Fibroblast of skin of abdomen (primary cell): ENCODE measurements at places on chromosomes 12 and 14.

GRCh38 chr12:4809013-4809448 lies 88.8 kb downstream of the GALNT8 start:
- peak; percentile 17 for DNase-seq

- DNase-seq, result no peak
These were observed 79.4 kb downstream of the DACT1 start for GRCh38 chr14:58717211-58717610.

DNA sequence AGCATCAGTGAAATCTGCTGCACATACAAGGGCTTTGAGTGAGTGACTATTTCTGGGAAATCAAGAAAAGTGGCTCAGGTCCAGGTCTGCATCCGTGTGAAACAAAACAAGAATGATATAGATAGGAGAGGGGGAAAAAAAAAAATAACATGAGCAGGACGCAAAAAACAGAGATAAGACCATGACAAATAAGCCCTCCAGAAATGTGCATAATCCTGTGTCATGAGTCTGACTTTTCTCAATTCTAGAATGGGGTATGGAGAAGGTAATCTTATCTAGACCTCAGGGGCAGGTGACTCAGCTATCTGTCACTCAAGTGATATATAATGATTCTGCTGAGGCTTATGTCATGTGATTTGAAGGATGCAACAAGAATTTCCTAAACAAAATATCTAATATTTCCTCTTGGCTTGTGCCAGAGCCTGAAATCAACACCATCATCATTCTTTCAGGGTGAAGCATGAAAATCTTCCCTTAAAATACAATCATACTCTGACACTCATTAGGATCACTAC lies 250.0 kb downstream of the PHLDA1 start:
- DNase-seq, result peak; percentile 45

- no peak for DNase-seq
These were observed 6.5 kb downstream of the CAPS2 start for GRCh38 chr12:75323663-75324062.

DNA sequence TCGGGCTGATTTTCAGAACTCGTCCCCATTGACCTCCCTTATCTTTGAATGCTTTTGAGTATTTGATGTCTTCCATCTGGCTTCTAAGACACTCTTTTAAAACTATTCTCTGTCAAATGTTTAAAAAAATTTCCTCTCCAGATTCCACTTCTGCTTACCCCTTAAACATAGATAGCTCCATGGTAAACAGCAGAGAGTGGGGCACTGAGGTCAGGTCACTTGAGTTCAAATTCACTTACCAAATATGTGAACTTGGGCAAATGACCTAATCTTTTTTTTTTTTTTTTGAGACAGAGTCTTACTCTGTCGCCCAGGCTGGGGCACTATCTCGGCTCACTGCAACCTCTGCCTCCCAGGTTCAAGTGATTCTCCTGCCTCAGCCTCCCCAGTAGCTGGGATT lies 126.8 kb upstream of the CPSF6 start:
- DNase-seq, result no peak

DNA sequence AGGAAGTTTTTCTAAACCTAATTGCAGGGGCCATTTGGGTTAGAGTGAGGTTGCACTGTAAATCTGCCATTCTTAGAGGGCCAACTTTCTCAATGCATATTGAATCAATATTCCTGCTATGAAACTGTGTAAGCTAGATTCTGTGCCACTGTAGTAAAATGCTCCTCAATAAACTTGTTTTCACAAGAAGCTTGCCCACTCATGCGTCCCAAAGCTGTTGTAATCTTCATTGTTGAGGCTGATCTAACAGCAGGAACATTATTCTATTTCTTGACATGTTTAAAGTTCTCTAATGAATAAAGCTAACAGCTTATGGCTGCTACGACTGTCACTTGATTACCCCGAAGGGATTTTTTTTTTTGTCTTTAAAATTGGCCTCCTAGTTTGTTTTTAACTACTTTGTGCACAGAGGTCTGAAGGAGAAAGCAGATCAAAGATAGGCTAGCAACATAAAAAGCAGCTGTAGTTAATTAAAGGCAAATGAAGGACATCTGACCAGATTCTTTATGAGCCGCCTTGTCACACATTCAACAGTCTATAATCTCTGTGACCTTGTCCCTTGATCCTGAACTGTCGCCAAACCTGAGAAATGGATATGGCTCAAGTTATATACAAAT lies 243.7 kb downstream of the PAX9 start:
- DNase-seq, result no peak

DNA sequence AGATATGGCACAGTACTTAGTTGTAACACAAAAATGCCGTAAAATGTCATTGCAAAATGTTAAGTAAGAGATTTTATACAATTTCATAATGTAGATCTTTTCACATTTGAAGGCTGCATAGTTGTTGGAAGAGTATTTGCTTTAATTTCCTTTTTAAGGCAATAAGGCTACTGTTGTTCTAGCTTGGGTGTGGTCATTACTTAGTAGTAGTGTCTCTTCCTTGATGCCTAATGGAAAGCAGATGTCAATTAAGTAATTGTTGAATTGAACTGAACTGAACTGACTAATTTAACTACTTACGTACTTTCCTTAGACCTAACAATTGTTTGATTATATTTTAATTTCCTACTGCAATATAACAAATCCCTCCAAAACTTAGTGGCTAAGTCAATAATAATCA lies 181.7 kb downstream of the FLRT2 start:
- DNase-seq, result no peak

DNA sequence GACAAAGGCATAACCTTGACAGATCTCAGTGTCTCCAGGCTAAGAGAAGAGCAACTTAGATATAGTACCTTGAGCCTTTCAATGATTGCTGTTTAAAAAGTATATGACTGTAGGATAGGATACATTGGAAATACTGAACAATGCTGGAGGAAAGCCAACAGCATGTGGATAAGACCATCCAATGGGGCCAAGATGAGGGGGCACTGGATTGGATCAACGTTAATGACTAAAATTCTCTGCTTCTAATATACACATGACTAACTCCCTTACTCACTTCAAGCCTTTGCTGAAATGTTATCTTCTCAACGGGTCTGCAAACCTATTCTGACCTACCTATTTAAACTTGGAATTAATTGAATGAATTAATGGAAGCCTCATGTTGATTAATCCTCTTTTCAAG lies 354.9 kb downstream of the RAD51B start:
- DNase-seq, result no peak

DNA sequence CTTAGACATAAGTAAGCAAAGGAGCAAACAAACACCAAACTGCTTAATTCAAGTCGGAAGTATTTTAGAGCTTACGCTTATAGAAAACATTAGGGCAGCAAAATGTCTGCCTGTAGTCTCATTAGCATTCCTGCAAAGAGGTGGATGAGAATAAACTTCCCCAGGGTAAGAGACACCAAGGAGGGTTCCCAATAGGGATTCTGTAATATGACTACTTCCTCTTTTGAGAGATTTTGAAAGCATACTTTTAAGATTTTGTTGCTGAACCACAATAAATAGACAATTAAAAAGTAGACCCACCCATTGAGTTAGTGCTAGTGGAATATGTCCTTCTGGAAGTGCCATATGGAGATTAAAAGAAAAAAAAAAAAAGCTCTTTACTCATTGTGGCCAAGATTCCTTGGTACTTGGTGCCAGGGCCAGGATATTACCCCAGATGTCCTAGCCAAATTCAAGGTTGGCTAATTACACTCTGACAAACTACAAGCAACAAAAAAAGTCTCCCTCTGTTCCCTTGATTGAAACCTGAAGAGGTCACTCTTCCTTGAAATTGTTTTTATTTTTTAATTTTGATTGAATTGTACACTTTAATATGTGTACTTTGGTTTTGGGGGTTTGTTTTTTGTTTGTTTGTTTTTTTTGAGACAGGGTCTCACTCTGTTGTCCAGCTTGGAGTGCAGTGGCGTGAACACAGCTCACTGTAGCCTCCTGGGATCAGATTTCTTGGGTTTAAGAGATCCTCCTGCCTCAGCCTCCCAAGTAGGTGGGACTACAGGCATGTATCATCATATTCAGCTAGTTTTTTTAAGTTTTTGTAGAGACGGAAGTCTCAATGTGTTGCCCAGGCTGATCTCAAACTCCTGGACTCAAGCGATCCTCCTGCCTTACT lies 8.7 kb downstream of the CLIP1 start:
- no peak for DNase-seq

GRCh38 chr12:85076688-85077430 lies 40.7 kb downstream of the LRRIQ1 start:
- peak; percentile 91 for DNase-seq

GRCh38 chr14:92464716-92465115 lies 48.9 kb upstream of the RIN3 start:
- no peak for DNase-seq

DNA sequence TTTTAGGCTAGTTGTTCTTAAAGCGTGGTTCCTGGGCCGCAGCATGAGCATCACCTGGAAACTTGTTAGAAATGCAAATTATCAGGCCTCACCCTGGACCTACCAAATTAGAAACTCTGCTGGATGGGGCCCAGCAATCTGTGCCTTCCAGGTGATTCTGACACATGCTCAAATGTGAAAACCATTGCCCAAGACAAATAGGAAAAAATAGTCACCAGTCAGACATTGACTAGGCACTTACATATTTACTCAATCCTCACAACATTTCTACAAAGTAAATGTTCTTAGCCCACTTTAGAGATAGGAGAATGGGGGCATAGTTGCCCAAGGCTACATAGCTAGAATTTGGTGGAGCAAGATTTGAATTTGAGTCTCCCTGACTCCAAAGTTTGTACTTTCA lies 3.3 kb downstream of the CELA1 start:
- no peak for DNase-seq

DNA sequence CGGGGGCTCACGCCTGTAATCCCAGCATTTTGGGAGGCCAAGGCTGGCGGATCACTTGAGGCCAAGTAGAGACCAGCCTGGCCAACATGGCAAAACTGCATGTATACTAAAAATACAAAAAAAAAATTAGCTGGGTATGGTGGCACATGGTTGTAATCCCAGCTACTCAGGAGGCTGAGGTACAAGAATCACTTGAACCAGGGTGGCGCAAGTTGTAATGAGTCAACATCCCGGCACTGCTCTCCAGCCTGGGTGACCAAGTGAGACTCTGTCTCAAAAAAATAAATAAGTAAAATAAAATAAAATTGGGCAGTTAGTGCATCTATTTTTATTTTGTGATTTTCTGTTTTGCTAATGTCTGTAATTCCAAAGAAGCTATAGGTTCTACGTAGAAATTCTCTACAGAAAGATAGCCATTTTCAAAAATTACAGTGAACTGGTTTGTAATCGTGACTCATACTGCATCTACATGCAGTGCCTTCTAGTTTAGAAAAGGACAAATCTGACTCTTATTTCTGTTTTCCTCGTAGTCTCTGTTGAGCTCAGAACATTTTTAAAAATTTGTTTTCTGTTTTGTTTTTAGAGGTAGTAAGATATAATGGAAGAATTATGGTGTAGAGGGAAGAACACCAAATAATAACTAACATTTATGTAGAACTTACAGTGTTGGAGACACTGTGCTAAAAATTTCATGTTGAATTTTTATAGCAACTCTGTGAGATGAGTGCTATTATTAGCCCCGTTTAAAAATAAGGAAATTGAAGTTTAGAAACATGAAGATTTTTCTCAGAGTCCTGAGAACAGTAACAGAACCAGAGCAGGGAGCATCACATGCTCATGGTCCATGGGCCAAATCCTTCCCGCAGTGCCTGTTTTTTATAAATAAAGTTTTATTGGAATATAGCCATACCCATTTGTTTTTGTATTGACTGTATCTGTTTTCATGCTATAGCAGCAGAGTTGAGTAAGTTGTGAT lies 201.2 kb downstream of the SYNE2 start:
- no peak for DNase-seq

DNA sequence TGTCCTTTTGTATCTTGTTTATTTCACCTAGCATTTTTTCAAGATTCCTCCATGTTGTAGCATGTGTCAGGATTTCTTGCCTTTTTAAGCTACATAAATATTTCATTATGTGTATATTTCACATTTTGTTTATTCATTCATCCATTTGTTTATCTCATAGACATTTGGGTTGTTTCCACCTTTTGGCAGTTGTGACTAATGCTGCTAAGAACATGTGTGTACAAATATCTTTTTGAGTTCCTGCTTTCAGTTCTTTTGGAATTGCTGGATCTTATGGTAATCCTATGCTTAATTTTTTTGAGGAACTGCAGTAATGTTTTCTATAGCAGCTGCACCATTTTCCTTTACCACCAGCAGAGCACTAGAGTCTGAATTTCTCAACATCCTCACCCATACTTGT lies 62.4 kb downstream of the SCN8A start:
- no peak for DNase-seq

GRCh38 chr14:104400355-104400754 lies 179.2 kb upstream of the C14orf180 start:
- no peak for DNase-seq

- no peak for DNase-seq
These were observed 34.3 kb upstream of the LHX5 start for GRCh38 chr12:113505941-113506340.

DNA sequence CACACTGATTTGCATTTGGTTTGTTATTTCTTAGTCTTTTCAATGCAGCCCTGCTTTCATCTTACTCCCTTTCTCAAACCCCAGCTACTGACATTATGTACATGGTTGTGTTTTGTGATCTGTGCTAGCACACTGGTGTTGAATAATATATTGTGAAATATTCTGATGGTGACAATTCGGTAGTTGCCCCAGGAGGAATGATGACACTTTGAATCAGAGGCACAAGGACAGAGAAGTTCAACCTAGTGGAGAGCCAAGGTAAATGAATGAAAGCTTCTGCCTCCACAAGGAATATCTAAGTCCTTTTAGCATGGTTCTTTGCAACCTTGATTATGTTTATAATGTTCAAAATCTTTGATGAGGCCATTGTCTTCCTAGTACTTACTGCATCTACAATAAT lies 159.9 kb downstream of the PDE3A start:
- no peak for DNase-seq

DNA sequence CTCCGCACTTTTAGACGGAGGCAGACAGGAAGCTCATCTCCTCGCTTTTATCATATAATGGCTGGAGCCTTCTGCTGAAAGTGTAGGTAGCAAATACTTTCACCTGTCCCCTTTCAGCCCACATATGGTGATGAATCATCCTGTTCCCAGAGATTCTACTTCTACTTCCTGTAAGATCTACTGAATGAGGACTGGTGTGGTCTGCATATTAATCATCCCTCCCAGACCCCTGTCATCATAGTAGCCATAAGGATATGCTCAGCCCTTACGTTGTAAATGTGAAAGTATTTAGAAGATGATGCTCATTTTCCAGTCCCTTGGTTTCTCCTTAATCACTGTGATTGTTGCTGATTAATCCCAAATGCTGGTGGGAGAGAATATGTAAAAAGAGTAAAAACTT lies 268.2 kb upstream of the GRIP1 start:
- DNase-seq, result peak; percentile 17

GRCh38 chr12:42590330-42590934 lies 886 bp upstream of the PRICKLE1 start:
- no peak for DNase-seq
